Lower leg skin (tissue), 4 donors: ENCODE measurements at places on chromosomes 13 and 19.
A peak's percentile ranks its signal among the peaks of the same experiment; 100 is the strongest.

DNA sequence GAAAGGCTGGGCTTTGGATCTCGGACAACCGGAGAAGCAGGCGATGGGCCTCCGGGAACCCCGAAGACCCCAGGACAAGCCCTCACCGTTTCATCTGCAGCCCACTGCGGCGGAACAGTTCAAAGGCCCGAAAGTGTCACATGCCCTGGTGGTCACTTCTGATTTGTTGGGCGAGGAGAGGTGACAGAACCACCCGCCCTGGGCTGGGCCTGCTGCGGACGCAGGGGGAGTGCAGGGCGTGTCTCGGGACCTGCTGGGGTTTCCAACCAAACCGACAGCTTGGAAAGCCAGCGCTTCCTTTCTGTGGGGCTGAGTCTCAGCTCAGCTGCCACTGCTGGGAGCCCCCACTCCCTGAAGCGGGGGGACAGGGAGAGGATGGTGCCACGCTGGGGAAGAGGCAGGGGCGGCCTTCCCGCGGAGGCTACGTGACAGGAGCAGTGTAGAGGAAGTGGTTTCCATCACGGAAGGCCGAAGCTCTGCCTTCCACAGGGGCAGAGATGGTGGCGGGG, 22.8 kb upstream of the ZBTB7A start:
- DNase-seq = no peak

GRCh38 chr13:41601718-41602445, 144.5 kb downstream of the RGCC start:
- DNase-seq = peak; percentile 22

DNA sequence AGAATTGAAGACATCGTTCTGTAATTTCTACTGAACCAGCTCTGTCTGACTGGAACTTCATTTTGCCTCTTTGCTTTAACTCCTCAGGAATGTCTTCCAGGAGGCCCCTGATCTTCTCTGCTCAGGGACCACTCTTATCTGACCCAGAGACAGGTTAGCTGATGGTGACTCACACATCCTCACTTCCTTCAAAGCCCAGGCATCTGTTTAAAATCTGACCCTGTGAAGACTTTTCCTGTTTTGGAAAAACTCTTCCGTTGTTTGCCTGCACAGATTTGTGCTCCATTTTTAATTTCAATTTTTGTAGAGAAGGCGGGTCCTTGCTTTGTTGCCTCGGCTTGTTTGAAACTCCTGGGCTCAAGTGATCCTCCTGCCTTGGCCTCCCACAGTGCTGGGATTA, 1.6 kb downstream of the ARL11 start:
- DNase-seq = no peak

DNA sequence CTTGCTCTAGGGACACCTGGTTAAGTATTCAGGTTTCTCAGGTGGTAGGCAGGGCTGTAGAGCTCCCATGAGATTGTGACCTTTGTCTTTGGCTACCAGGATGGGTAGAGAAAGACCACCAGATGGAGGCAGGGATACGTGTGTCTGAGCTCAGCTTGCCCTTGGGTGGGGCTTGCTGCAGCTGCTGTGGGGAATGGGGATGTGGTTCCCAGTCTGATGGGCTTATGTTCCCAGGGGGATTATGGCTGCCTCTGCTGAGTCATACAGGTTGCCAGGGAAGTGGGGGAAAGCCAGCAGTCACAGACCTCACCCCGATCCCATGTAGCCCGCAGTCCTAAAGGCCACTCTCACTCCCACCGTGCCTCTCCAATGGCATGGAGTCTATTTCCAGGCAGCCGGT, 659.9 kb upstream of the KLF12 start:
- no peak for DNase-seq

DNA sequence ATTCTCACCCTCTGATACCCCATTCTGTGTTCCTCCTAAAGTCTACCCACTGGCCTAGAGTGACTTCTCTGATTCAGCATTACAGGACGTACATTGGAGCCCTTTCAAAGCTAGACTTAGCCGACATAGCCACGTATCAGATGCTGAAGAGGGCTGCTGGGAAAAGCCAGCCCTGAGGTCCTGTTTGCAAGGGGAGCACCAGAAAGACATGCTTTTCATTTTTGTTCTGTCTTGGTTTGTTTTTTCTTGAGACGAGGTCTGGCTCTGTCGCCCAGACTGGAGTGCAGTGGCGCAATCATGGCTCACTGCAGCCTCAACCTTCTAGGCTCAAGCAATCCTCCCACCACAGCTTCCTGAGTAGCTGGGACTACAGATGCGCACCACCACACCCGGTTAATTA, 6.3 kb upstream of the ZSWIM4 start:
- DNase-seq = no peak

DNA sequence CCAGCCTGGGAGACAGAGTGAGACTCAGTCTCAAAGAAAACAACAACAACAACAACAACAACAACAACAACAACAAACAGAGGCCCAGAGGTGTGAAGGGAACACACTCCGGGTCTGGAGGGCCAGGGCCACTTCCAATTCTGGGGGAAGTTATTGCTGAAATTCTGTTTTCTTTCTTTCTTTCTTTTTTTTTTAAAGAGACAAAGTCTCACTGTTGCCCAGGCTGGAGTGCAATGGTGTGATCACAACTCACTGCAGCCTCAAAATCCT, 3.5 kb upstream of the CAPS start:
- no peak for DNase-seq

DNA sequence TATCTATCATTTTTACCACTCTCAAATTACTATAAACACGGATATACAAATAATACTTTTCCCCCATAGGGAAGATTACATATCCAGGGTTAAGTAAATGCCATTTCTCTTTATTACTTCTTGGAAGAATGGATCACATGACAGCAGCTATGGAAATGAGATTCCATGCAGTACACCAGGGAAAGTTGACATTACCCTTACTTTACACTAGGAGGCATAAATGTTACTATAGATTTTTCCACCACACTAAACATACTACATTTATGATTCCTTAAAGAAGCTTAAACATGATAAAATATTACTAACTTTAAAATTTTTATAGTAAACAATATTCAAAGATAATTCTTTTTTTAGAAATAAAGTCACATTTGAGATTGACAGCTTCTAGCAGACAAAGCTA, 611.4 kb downstream of the PCDH9 start:
- no peak for DNase-seq

- no peak for DNase-seq
Measured at GRCh38 chr19:42594617-42595489, at the start of gene CEACAM8. TSS of gene CEACAM8 (minus strand) at chr19:42594924. CDS start at chr19:42594828, 96 bp downstream.

DNA sequence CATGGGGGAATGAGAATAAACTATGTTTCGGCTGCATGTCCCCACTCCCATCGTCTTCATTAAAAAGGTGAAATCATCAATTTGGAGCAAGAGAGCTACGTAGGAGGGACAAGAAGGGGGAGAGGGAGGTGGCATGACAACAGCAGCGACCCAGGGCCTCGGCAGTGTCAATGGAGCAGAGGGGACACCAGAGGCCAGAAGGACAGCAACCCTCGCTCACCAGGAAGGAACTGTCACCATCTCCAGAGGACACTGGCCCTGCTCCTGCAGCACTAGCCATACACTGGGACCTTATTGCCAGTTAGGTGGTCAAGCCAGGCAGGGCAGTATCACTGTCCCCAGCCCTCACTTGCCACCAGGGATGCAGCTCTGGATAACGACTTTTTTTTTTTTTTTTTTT, 34.2 kb downstream of the NAXD start:
- DNase-seq = no peak

GRCh38 chr19:7489609-7490044, 792 bp upstream of the PEX11G start:
- no peak for DNase-seq

DNA sequence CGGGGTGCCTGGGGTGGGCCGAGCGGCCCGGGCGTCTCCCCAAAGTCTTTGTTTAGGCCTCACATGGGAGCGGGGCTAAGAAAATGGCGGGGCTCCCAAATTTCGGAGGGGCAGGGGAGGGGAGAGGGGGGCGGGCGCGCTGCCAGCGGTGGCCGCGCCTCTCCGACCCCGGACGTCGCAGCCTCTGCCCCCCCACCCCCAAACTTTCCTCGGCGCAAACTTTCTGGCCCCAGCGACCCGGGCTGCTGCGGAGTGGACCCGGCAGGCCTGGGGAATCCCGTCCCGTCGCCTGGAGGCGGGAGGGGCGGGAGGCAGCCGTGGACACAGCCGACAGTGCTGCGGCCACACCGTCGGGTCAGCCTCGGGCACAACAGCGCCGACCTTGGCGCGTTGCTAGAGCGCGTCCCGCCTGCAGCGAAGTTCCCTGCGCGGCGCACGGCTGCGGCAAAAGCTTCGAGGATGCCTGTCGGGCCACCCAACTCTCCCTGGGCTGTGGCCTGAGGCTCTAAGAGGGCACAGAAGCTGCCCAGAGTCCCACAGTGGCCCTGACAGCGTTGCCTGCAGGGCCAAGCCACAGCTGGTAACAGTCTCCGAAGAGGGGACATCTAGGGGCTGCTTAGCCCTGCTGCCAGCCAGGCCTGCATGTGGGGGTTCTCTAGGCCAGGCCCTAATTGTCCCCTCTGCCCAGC, 1.3 kb downstream of the NFIX start:
- no peak for DNase-seq

GRCh38 chr13:88031980-88032559, 360.9 kb downstream of the SLITRK5 start:
- no peak for DNase-seq

DNA sequence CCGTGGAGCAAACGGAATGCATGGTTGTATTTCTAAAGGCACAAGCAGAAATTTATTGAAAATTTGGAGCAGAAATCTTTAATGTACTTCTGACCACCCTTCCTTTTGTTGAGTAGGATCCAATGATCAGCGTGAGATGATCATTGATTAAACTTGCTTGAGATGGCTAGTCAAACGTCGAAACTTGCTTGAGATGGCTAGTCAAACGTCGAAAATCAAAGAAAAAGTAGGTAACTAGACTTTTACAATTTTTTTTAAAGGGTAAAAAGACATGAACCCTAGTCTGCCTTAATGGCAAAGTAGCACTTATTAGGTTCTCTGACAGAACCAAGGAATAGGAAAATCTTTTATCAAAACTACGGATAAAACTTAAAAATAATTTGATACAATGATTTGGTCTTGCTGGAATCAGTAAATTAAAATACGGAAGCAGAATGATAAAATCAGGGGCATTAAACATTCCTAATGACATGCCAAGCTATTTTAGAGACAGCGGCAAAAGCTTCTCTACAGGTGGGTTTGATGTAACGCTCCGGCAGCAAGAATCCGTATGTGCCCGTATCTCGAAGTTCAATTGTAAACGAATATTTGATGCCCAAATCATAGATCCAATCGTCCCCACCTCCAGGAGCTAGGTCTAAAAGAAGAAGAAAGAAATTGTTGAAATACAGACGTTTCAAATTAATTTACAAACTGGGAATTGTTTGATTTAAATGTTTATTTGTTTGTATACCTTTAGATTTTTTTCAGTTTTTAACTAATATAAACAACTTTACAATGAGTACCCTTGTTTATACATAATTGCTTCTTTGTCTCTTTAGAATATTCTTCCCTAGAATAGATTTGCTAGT, 841 bp upstream of the ZC3H13 start:
- no peak for DNase-seq

- no peak for DNase-seq
Measured at GRCh38 chr13:97548138-97548537, 114.2 kb downstream of the RAP2A start.

- DNase-seq = no peak
Measured at GRCh38 chr13:90055760-90056159, 1291.7 kb upstream of the MIR17HG start.

DNA sequence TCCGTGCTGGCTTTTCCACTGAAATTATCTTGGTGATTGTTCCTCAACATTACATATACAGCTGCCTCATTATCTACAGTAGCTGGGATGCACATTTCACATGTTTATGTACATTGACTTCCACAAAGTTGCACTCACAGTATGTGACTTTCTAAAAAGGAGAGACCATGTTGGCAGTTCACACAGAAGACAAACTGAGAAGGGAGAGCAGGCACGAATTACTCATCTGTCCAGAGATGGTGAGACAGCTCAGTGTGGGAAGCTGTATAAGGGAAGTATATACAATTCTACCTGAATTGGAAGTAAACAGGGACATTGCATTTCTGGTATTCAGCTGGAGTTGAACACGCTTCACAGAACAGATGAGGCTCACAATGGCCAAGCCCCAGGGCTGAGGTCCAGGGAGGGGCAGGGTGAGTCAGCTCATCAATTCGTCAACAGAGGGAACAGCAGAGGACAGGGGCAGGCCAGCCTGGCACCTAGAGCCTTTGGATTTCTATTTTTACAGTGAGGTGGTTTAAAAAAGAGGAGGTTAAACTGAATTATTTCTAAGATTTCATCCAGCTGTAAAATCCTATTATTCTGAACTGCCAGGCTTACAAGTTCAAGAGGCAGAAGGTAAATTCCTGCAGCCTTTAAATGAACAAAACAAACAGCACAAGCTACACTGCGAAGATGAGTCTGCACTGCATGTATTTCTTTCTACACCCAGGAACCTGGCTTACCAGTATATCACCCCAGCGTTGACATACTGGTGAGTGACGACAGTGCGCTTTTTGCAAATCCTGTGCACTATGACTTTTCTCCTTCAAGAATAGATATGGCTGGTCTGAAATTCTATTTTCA, 9.8 kb downstream of the PARP4 start:
- DNase-seq = no peak

DNA sequence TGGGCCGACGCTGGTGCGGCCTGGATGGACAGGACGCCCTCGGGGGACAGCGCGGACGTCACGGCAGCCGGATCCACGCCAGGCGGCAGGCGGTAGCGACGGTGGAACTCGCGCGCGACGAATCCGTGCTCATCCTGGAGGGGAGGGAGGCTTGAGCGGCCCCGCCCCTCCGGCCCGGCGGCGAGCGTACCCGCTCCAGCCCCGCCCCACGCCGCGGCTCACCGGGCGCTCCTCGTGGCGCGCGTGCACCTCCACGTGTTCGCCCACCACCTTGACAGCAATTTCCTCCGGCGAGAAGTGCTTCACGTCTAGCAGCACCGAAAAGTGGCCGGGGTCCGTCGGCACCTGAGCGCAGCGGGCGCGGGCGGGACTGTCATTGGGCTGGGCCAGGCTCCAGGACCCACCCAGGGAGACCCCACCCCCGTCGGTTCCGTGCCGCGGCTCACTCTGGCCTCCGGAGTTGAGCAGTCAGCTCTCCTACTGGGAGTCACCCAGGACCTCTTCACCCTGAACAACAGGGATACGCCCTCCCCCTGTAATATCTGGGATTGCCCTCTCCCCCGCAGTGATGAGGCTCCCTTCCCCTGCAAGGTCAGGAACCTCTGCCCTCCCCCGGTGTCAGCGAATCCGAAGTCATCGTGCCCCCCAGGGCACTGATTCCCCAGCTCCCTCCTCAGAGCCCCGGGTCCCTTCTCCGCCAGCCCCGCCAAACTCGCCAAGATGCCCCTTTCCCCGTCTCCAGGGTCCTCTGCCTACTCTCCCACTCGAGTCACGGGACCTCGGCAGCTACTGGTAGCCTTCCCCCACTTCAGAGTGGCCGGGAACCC, 1.1 kb downstream of the HSPB6 start:
- DNase-seq = peak; percentile 70
